ENCODE measurements at places on chromosomes 6 and 20.
A peak's percentile ranks its signal among the peaks of the same experiment; 100 is the strongest.

DNA sequence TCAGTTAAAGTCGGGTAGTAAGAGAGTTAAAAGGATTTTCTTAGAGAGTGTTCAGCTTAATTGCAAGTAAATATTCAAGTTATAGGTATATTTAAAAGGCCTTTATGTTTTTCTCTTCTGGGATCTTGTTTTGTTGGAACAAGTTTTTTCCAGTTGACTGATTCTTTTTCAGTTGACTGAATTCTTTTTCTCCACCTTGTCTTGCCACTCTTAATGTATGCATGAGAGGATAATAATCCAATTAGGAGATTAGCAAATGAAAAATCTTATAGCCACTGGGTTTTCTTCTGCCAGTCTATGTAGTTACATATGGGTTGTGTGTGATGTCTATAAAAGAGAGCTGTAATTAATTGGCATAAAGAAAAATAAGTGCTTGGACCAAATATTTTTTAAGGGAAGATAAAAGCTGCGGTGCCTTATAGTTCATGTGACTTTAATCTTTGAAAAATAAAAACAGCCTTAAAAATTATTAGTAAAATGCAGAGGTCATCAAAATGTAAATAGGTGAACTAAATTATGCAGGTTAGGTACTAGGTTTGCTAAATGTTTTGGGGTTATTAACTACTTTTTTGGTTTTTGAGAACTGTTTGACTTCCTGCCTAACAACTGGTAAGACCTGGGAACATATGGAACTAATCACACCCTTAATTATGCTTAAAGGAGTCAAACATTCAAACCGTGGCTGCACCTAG lies 367.2 kb downstream of the HTR1B start:
- no peak for DNase-seq

DNA sequence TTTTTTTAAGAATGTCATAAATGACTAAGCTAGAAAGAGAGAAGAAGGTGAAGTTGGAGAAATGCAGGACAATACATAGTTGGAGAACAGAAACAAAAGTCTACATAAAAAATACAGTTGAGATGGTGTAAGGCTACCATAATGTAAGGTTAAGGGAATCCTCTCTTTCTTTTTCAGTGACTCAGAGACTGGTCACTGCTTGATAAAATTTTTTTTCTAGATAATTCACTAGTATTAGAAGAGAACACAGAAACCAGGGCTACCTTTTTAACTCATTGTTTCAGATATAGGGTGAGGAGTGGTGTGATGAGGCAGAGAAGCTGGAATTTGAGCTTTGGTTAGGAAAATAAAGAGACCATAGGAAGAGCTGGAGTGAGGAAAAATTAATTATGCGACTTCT lies 18.2 kb upstream of the EDN1 start:
- no peak for DNase-seq

DNA sequence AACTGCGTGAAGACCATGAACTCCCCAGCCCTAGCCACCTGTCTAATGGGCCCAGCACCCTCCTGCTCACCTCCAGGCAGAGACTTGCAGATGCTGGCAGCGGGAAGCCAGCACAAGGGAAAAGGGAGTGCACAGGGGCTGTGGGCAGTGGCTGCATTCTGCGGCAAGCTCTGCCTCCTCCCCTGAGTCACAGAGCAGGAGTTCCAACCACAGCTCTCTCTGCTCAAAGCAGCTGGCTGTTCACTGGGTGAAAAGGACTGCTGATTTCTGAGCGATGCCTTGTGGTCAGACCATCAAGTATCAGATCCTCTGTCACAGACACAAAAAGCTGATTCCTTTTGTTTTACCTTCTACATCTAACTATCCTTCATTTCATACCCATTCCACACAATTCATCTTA lies 10.5 kb downstream of the NKX2-2 start:
- peak; percentile 76 for DNase-seq

- DNase-seq: peak; percentile 66
These were observed 1.0 kb downstream of the NCOA6 start for GRCh38 chr20:34824452-34824805.

GRCh38 chr6:68593558-68593957 lies 41.5 kb upstream of the ADGRB3 start:
- DNase-seq: no peak
